ENCODE measurements at places on chromosomes 4 and X.

DNA sequence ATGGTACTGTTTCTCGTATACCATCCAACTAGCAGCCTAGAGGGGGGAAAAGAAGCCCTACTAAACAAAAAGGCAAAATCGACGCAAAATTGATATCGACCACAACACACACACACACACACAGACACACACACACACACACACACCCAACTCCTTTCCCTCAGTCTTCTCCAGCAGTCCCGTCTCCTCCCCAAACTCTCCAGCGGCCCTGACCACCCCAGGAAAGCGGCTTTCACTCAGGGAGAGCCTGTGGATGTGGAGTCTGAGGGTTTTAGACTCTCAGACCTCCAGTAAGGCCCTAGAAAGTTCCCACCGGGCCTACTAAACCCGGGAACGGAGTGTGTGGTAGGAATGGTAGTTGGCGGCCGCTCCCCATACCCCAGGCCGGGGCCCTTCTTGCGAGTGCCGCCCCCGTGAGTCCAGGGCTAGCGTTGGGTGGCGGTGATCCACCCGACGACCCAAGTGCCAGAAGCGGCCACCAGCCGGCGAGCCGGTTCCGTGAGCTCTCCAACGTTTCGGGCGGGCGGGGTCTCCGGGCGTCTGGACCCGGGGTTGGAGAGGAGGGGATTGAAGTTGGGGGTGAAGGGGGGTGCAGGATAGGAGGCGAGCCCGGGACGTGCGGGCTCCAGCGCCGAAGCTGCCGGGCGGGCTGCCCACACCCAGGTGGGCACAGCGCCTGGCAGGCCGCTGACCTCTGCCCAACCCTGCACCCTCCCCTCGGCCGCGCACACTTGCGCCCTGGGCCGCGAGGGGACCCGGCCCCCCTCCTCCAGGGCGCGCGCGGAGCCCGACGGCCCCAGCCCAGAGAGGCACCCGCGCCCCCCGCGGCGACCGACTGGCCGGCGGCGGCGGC is 13.7 kb downstream of the ARX start:
- DNase-seq = no peak

- no peak for DNase-seq
Measured at GRCh38 chr4:158484173-158484885, 37.4 kb upstream of the RXFP1 start.

- no peak for DNase-seq
Measured at GRCh38 chr4:164440199-164440598, 313.7 kb upstream of the SMIM31 start.

DNA sequence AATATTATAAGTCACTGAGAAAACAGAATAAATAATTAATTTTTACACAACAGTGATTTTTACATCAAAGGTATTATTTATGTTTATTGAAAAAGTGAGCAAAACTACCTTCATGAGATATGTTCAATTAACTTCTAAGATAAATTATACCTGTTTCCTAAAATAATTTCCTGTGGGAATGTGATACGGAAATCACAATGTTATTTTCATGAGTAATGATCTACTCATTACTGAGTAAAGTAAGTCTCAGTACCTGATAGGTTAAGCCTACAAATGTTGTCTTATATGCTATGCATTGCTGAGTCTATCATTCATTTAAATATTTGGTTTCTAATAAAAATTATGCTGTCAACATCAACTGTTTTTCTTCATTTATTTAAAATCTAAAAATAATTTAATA is 324.0 kb downstream of the STPG2 start:
- no peak for DNase-seq

DNA sequence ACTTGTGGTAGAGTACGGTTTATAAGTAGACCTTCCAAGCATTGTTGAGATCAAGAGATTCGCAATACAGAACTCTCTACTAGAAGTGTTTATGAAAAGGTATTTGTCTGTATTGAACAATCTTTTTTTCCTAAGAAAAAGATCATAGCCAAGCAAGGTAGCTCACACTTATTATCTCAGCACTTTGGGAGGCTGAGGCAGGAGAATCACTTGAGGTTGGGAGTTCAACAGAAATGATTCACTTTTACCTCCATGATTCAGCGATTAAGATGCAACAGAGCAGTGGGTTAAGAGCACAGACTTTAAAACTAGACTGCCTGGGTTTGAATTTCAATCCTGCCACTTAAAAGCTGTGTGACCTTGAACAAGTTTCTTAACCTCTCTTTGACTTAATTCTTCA is 74.3 kb downstream of the TMEM156 start:
- DNase-seq = no peak

DNA sequence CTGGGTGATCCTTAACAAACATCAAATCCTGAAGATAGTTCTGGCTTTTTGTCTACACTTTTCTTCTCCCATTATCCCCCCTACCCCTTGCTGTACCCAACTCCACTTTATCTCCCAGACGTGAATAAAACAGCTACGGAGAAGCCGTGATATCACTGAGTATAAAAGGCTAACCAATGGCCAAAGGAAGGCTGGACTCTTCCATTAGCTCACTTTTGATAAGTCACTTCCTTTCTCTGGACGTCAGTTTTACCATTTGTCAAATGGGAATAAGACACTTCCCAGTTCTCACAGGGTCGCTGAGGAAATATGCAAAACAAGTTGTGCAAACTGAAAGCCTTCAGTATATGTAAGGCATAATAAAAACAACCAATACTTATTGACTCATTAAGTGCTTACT is 38.6 kb upstream of the EDA2R start:
- DNase-seq = no peak

- DNase-seq = no peak
Measured at GRCh38 chr4:137700751-137701150, 168.5 kb upstream of the PCDH18 start.

GRCh38 chr4:987624-988513 is 1.0 kb downstream of the IDUA start:
- no peak for DNase-seq

DNA sequence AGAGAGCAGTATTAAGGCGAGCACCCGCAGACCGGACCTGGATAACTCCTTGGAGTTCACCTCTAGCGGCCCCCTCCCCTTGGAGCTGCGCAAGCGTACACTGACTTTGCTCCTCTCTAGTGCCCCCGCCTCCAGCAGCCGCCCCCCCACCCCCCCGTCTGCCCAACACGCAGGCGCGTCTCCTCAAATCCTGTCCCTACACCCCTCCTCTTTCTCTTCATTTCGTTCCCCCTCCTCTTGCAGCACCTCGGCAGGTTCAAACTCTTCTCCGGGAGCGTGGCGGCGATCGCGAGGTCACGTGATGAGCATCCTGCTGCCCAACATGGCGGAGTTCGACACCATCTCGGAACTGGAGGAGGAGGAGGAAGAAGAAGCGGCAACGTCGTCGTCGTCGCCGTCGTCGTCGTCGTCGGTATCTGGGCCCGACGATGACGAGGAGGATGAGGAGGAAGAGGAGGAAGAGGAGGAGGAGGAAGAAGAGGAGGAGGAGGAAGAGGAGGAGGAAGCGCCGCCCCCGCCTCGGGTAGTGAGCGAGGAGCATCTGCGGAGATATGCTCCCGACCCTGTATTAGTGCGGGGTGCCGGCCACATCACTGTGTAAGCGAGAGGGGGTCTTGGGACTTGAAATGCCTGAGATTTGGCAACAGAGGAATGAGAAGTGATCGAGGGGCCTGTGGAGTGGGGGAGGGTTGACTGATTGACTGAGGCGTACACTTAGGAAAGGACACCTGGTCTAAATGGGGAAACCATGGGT is at the start of gene CHIC1:
CHIC1 (plus strand) TSS at position 214 of the 754 bp plus-strand sequence; CDS start at position 302, 88 bp downstream.
- DNase-seq = peak; percentile 27

DNA sequence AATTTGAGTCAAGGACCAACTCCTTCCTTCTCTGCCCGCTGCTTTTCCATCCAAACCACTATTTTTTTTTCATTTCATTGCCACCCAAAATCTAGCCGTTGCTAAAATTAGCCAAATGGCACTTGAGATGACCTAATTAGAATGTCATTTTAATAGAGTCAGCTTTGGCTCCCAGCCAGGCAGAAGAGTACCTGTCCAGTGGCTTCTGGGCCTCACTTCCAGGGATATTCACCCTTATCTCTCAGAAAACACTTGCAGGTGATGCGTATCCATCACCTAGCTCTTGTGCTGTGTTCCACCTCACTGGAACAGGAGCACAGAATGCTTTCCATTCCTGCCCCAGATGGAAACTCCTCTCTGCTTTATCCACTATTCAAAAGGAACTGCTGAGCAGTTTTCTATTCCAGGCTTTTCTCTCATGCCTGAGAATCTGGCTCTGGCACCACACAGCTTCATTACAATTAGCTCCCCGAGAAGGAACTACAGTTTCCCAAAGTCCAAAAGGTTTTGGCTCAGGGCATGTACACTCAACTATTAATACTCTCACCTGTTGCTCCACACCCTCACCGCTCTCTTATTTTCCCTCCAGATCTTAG is 18.5 kb downstream of the MAGEA9B start:
- no peak for DNase-seq

DNA sequence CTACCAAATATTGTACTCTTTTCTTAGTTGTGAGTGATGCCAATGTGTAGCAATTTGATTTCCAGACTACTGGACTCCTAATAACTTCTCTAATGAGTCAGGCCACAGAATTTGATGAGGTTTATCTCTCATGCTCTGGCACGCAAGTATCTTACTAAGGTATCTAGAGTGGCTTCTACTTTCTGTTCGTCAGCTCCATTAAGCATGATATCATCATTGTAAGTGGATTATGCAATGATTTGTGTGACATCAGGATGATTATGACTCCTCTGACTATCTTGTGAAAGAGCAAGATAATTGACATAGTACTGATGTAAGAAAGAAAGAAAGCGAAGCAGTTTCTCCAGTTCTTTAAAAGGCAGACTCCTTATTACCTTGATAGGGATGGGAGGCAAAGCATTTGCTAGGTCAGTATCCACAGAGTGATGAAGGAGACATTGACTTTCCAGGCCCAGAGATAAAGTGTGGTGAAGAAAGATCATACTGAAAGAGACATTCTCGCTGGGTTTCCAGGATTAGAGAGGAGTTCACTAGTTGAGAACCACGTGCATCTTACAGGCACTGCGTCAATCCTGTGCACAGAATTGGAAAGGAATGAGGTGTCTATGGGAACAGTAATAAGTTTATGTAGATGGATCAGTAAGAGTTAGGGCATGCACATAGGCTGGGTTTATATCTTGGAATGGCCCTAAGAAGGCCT is 161.9 kb upstream of the STK26 start:
- DNase-seq = no peak

DNA sequence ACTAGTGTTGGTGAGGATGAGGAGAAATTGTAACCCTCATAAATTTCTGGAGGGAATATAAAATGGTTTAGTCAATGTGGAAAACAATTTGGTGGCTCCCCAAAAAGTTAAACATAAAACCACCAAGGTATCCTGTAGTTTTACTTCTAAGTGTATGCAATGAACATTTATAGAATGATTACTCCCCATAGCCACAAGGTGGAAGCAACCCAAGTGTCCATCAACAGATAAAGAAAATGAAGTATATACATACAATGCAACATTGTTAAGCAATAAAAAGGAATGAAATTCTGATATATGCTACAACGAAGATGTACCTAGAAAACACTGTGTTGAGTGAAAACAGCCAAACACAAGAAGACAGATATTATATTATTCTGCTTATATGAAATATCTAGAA is 569.1 kb upstream of the GRID2 start:
- no peak for DNase-seq

GRCh38 chr4:145935253-145936141 is 3.1 kb downstream of the ZNF827 start:
- DNase-seq = no peak

DNA sequence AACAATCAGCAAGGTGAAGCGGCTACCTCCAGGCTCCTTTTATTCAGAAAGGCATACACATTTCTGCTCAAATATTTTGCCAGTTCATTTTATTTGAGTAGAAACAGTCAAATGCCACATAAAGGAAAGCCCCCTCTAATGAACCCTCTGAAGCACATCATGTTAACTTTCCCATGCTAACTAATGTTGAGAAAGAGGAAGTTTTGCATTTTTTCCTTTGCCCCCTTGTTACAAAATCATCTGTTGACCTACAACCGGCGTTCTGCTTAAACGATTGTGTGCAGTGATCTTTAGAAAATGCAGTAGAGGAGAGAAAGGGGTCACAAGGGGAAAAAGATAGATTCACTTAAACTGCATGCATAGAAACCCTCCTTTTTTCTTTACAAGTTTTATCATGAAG is 25.2 kb upstream of the ATXN3L start:
- DNase-seq = no peak

DNA sequence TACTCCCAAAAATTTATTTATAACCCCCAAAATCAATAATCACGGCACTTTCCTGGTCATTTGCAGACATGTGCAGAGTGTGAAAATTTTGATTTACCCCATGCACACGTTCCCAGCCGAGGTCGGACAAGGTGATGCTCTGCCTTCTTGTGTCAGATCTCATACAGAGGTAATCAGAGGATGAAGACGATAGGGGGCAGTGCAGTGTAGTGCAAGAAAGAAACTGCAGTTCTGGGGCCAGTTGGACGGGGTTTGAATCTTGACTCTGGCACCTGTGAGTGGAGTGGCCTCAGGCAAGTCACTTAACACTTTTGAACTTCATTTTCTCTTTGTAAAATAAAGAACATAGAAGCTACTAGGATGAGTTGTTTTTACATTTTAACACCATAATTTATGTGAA is 88.4 kb downstream of the FRMPD3 start:
- peak; percentile 2 for DNase-seq

DNA sequence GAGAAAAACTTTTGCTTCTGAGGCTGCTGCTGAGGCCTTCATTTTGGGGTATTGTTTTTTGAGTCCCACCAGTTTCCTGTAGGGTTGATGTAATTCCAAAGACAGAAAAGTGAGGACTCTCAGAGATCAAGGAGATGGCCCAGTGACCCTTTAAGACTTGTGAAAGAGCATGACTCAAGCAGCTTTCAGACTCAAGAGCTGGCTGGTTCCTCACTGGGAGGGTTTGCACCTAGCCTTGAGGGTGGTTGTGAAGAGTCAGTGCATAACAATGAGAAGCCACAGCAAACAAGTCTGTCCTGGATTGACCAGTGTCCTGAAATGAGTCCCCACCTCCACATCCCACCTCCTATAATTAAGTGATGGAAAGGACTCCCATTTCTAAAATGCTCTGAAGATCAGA is 89.2 kb downstream of the NHS start:
- no peak for DNase-seq

DNA sequence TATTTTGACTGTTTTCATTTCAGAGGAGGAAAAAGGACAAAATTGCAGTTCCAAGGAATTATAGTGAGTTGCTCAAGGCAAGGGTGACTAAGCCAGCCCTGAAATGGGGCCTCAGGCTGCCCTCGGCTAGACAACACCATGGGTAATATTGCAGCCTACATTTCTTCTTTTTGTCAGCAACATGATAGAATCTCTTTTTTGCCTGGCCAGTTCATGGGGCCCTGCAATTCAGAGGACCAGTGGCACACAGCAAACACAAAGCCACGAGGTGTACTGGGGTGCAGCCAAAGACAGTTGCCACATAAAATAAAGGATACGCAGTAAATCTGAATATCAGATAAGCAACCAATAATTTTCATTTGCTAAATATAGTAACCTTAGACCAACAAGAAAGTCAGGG is 41.8 kb downstream of the RBM47 start:
- DNase-seq = no peak

- DNase-seq = no peak
Measured at GRCh38 chr4:10066670-10067651, 45.7 kb upstream of the SLC2A9 start.

GRCh38 chr4:177309522-177310371 is at the start of gene NEIL3:
NEIL3 (plus strand) TSS chr4:177309874; CDS start chr4:177309954, 80 bp downstream.
- DNase-seq = peak; percentile 33

GRCh38 chrX:134932528-134933217 is 58.1 kb upstream of the SMIM10 start:
- no peak for DNase-seq
